ENCODE measurements at places on chromosomes 3 and 15. TPM values are rescaled to one million over a fixed set of nuclear protein-coding genes. Genes with fewer than 3 reads are reported as not detected.

The GOLGA8N gene
- 0.84 TPM for total RNA-seq

The TEX55 gene
- not detected for total RNA-seq

The OIP5 gene
- total RNA-seq = 21.3 TPM

The ISG20 gene
- 5.1 TPM for total RNA-seq

The NAALADL2 gene
- total RNA-seq = 1.0 TPM

The CTXN2 gene
- not detected for total RNA-seq

The NPAP1 gene
- total RNA-seq = not detected

The MME gene
- total RNA-seq = 154 TPM

The DLEC1 gene
- not detected for total RNA-seq

The CPNE9 gene
- total RNA-seq = under 0.01 TPM

The TGM4 gene
- total RNA-seq = 0.15 TPM

The SCG5 gene
- total RNA-seq = 16.3 TPM

The POC1A gene
- total RNA-seq = 31.1 TPM

The CADM2 gene
- 0.15 TPM for total RNA-seq

The CLEC3B gene
- total RNA-seq = 23.4 TPM

The FXR1 gene
- total RNA-seq = 100 TPM

The MAGI1 gene
- total RNA-seq = 6.4 TPM

The SEC61A1 gene
- 265 TPM for total RNA-seq

The CCR9 gene
- total RNA-seq = not detected

The ZBTB11 gene
- total RNA-seq = 10.1 TPM

Data from bronchus fibroblast of lung (primary cell).